ENCODE measurements at places on chromosomes 1 and 21.

DNA sequence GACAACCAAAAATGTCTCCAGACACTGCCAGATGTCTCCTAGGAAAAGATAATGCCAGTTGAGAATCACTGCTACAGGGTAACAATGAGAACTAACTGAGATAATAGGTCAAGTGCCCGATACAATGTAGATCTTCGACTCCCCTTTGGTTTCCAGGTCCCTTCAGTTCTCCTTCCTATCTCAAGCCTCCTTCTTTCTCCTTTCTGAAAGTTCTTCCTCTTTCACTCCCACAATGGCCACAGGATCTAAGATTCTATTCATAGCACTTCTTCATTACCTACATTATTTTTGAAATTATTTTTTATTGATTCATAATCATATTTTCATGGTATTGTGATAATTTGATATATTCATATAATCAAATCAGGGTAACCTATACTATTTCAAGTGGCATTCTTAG is 6.3 kb downstream of the PFDN2 start:
- no peak for DNase-seq

GRCh38 chr1:9628541-9629444 is 22.7 kb upstream of the PIK3CD start:
- peak; percentile 91 for DNase-seq

- DNase-seq = no peak
Measured at GRCh38 chr1:210475806-210476205, 147.1 kb downstream of the HHAT start.

DNA sequence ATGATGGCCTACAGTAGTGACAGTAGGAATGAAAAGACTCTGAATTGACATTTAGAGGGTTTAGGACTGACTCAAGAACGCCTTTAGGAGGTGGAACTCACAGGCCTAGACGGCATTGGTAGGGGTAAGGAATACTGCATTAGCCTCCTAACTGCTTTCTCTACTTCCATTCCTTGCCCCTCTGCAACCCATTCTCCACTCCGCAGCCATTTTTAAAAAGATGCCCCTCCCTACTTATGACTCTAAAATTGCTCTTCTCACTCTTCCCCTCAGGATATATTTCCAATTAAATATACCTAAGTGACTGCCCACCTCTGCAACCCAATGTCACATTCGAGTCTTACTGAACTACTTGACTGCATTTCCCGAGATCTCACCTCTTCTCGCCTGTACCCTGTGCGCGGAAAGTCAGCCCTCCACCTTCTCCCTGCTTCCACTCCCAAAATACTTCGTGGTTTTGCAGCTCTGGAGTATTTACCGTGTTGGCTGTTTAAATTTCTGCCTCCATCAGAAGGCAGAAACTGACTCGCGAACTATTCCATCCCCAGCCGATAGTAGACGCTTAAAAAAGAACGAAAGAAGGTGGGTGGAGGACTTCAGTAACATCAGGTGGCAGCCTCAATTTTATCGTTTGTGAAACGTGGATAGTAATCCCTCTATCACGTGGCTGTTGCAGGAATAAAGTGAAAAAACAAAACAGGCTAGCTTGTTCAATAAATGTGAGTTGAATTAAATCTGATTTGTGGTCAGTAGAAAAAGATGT is 1.1 kb upstream of the YBX1 start:
- peak; percentile 73 for DNase-seq

GRCh38 chr1:229536982-229537381 is 21.5 kb downstream of the ABCB10 start:
- no peak for DNase-seq

- DNase-seq = peak; percentile 91
Measured at GRCh38 chr1:205229399-205229871, 1.7 kb downstream of the TMCC2 start.

DNA sequence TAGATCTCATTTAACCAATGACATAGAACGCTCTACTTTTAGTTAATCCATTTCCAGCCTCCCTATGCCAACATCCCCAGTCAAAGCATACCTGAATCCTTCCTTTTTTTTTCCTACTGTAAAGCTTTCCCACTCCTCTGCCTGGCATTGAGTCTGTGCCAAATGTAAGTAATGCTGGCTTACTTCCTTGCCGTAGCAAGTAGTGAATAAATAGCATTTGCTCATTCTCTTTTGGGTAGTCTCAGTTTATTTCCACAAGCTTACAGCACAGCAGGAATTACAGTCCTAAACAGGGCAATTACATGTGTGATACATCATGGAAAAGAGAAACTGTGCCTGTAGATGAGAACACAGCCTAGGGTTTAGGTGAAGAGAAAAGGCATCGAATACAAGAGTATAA is 352.6 kb upstream of the NEGR1 start:
- no peak for DNase-seq

DNA sequence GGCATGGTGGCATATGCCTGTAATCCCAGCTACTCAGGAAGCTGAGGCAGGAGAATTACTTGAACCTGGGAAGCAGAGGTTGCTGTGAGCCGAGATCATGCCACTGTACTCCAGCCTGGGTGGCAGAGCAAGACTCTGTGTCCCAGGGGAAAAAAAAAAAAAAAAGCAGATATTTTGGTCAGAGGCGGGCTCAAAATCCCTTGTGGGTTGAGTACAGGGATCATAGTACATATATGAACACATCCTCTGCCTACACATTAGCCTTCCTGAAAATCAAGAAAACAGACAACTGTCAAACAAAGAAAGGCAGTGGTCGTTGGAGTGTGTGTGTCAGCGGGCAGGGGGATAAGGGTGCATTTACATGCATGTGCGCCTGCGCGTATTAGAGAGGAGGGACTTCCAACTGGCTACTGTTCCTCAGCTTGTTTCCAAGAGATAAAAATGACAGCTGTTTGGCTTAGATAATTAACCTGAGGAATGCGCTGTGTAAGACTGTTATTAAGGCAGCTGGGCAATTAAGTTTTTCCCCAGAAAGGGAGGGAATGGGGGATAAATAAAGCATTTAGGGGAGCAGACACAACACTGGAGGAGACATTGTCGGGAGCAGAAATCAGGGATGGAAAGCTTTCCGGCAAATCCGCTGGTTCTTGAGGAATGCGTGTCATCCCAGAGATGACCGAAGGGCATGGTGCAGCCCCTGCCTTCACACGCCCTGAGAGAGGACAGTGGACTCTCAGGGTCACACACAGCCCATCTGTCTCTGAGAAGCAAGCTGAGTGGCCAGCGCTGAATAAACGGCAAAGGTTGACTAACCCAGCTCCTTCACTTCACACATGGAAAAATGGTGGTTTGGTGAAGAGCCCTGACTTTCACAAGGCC is 6.4 kb downstream of the LAMB3 start:
- no peak for DNase-seq

GRCh38 chr1:66401244-66401643 is 132.7 kb upstream of the SGIP1 start:
- DNase-seq = no peak

- DNase-seq = no peak
Measured at GRCh38 chr1:215201283-215201682, 118.7 kb downstream of the KCNK2 start.

DNA sequence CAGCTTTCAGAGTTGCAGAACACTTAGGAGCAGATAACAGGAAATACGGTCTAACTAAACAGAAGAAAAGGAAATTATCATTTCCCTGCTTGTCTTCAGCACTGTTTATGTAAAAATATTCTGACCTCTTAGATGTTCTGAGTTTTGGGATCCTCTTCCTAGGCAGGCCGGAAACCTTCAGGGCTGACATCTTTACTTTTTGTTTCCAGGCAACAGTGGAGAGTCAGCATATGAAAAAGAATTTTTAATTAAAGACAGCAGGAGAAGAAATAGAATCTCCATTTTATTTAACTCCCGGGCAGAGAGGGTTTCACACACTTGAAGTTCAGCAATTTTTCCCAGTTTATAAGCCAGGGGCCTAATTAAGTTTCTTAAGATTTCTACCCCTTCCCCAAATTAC is 5.1 kb upstream of the RIPPLY3 start:
- no peak for DNase-seq

- DNase-seq = no peak
Measured at GRCh38 chr1:47578721-47579419, 141.0 kb downstream of the FOXD2 start.

DNA sequence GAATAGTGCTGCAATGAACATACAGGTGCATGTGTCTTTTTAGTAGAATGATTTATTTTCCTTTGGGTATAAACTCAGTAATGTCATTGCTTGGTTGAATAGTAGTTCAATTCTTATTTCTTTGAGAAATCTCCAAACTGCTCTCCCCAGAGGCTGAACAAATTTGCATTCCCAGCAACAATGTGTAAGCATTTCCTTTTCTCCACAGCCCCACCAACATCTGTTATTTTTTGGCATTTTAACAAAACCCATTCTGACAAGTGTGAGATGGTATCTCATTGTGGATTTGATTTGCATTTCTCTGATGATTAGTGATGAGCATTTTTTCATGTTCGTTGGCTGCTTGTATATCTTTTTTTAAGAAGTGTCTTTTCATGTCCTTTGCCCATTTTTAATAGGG is 21.9 kb upstream of the EEIG2 start:
- no peak for DNase-seq

GRCh38 chr1:224500796-224501195 is 66.2 kb upstream of the WDR26 start:
- peak; percentile 67 for DNase-seq

DNA sequence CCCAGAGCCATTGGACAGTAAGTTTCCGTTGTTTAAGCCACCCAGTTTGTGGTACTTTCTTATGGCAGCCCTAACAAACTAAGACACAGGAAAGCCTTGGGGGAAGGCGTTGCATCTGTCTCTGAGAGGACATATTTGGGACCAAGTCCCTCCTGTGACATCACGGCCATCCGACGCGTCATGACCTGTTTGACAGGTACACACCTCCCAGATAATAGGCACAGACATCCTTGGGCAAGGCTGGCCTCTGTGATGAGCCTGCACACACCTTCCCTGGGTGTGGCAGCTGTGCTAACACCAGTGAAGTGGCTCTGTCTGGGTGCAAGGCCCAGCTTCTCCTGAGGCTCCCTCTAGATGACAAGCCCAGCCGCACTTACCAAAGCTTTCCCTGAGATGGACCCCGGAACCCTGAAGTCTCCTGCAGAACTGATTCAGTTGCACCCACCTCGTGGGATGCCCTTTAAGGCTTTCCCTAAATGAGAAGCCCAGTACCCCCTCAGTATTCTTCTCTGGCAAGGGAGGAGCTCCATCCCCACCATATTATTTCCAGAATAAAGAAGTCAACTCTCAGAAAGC is 136.5 kb downstream of the ZSCAN20 start:
- no peak for DNase-seq

Data from activated CD4-positive, alpha-beta T cell treated with anti-CD3 and anti-CD28 coated beads, Interleukin-2, amount 10 ng/mL, durations not matched to agents 24 days and 14 days (primary cell).